ENCODE measurements at places on chromosomes 12 and 14.

GRCh38 chr14:63644741-63645140, 3.1 kb upstream of the WDR89 start:
- no peak for DNase-seq

DNA sequence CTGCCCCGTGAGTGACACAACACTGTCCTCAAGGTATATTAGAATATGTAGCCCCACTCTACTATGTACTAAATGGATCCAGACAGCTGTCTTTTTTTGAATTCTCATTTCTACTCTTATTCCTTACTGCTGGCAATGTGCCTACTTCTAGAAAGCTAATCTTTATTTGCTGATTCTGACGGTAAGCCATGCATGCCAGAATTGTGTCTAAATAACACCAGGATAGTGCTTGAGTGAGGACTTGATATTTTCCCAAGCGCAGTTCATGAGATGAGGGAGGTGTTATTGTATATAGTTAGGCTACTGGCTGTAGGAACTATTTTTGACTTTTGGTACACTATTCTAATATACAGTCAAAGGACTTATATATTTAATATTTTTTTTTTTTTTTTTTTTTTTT, 316.2 kb upstream of the NAV3 start:
- no peak for DNase-seq

DNA sequence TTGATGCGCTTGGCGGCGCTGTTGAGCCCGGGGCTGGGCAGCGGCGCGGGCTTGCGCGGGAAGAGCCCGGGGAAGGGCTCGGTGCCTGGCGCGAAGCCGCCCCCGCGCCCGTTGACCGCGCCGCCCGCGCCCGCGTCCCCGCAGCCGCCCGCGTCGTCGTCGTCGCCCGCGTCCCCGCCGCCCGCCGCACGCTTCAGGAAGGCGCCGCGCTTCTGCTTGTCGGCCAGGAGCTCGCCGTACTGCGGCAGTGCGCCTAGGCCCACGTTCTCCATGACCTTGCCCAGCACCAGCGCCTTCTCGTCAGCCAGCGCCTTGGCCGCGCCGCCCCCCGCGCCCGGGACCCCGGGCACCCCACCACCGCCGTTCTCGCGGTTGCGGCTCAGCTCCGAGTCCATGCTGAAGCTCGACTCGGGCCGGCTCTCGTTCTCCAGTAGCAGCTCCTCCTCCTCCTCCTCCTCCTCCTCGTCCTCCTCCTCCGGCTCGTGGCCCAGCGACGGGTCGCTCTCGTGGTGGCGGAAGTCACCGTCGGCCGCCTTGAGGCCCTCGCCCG, 97.2 kb downstream of the BCL11B start:
- no peak for DNase-seq

GRCh38 chr14:49982082-49982481, 89.2 kb downstream of the ARF6 start:
- no peak for DNase-seq

GRCh38 chr14:61525293-61526011, 169.9 kb upstream of the HIF1A start:
- DNase-seq = peak; percentile 95

GRCh38 chr12:122123051-122123760, 44.6 kb downstream of the MLXIP start:
- peak; percentile 83 for DNase-seq

- DNase-seq = no peak
Measured at GRCh38 chr12:52251367-52252051, 18.5 kb downstream of the KRT7 start.

GRCh38 chr12:92295523-92295922, 149.9 kb upstream of the BTG1 start:
- no peak for DNase-seq

DNA sequence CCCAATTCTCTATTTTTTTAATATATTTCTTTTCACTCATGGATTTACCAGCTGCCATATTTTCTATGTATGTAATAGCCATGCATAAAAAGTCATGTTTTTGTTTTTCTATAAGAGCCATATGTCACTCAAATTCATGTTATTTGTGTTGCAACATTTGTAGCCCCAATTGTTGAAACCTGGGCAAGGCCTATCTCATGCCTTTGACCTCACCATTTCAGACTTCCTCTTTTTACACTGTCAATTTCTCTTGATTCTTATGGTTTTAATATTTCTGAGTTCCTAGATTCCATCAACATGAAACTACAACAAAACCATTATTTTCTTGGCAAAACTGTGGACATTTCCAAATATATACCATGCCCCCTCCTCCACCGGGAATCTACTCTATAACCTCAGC, 647.5 kb downstream of the C12orf50 start:
- DNase-seq = no peak

DNA sequence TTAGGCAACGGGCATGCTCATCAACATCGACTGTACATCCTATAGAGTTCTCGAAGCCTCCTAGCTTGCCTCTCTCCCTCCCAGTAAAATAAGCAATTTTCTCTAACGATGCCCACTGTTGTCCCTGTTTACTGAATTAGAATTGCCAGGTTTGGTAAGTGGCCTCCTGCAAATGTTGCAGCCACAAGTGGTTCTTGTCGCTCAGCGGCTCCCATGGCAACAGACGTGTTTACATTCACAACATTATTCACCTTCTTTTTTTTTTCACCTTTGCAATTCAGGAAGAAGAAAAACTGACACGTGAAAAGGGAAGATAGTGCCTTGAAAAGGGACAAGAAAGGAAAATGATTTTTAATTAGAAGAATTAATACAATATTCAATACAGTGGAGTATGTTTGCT, 100.9 kb upstream of the PKP2 start:
- DNase-seq = no peak

- DNase-seq = no peak
Measured at GRCh38 chr14:50265029-50265428, 33.7 kb upstream of the SOS2 start.

GRCh38 chr12:4164559-4165558, 108.7 kb upstream of the CCND2 start:
- DNase-seq = peak; percentile 44

DNA sequence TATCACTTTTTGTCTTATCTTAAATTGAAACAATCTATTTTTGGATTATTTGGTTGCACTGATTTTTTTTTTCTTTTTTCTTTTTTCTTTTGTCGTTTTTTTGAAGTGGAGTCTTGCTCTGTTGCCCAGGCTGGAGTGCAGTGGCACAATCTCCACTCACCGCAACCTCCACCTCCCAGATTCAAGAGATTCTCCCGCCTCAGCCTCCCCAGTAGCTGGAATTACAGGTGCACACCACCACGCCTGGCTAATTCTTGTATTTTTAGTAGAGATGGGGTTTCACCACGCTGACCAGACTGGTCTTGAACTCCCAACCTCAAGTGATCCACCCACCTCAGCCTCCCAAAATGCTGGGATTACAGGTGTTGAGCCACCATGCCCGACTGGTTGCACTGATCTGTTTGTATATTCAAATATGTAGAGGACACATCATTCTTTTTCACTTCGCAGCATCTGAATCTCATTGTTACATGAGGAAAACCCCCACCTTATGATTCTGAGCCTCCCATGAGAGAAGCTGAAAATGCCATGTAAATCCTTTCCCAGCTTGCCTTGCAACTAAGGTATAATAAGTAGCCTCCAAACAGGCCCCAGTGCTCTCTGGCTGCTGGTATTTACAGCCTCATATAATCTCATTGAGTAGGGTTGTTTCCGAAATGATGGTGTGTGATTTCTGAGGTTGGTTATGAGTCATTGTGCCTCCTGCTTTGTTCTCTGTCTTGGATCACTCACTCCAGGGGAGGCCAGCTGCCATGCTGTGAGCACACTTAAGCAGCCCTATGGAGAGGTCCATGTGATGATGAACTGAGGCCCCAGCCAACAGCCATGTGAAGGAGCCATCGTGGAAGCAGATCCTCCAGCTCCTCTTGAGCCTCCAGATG, 5.2 kb upstream of the HSP90B1 start:
- DNase-seq = no peak

- DNase-seq = peak; percentile 92
Measured at GRCh38 chr14:68795597-68796417, 2.9 kb upstream of the ZFP36L1 start.

Data from suppressor macrophage treated with lipopolysaccharide for 4 hours (primary cell).